Ureter (tissue), 1 donor: ENCODE measurements at places on chromosomes 4 and X.

DNA sequence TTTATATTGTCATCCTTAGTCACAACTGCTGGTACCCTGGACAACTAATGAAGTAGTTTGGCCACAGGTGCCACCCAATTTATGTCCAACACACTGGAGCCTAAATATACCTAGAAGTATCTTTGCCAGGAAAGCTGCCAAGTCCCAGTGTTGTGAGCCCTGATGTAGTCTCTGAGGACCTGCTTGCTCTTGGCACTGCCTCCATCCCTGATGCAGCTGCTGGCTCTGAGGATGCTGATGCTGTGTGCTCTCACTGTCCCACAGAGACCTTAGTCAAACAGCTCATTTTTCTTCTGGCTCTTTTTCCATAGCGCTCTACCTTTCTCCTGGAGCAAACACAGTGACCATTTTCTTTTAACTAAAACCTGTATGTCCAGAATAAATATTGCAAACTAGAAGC lies 1535.4 kb upstream of the ADGRL3 start:
- no peak for DNase-seq

- DNase-seq, result no peak
Observed at GRCh38 chr4:126081336-126081735, 766.6 kb downstream of the FAT4 start.

- DNase-seq, result no peak
Observed at GRCh38 chrX:147913570-147913969, 1.9 kb downstream of the FMR1 start.

DNA sequence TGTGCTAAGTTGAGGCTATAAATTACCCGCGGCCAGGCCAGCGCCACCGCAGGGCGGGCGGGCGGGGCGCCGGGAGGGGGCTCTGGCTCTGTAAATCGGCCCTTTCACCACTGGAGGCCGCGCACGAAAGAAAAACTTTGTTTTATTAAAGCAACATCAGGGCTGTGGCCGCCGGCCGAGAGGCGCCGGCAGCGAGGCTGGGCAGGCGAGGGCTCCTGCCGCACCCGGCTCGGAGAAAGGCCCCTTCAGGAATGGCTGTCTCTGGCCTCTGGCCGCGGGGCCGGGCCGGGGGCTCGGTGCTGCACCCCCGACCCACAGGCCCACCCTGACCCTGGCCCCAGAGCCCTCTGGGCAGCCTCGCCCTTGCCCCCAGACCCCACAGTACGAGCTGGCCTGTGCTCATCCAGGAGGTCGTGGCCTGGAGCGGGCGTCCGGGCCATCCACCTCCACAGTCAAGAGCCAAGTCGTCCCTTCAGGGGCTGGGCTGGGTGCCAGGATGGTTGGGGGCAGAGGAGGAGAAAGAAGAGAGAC lies 29.5 kb upstream of the FGFR3 start:
- DNase-seq, result no peak

DNA sequence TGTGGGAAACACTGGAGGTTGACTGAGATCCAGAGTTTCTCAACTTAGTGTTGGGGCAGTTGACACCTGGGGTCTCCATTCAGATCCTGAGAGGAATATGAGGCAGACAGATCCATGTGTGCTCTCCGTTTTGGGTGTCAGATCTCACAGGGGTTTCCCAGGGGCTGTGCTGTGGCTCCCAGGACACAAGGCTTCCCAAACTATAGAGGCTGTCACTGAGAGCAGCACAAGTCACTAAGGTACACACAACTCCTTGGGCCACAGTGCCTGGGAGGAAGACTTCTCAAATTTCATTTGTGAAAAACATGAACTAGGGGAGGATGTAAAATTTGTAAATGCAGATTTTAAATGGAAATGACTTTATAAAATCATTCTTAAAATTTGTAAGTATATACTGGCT lies 363.6 kb downstream of the FBXO8 start:
- no peak for DNase-seq

DNA sequence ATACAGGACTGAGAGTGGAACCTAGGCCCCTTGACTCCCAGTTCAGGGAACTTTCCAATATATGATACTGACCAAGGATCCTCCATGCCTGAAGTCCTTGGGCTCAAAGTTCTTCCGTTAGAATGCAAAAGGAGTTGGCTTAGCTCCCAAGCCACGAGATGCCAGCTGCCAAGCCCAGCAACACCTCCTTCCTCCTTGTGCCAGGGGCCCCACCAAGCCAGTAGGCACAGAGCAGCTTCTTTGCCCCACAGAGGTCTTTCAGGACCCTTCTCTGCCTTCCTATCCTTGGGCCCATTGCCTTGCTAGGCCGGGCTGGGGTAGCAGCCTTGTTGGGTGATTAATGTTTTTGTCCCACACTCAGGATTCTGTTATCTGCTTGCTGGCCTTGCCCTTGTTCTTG lies 105.6 kb downstream of the EFNB1 start:
- DNase-seq, result no peak

- no peak for DNase-seq
Observed at GRCh38 chr4:138458751-138459150, 216.6 kb upstream of the SLC7A11 start.

- no peak for DNase-seq
Observed at GRCh38 chr4:149277705-149278104, 537.9 kb downstream of the IQCM start.

- DNase-seq, result no peak
Observed at GRCh38 chr4:19473569-19473968, 778.1 kb upstream of the SLIT2 start.

DNA sequence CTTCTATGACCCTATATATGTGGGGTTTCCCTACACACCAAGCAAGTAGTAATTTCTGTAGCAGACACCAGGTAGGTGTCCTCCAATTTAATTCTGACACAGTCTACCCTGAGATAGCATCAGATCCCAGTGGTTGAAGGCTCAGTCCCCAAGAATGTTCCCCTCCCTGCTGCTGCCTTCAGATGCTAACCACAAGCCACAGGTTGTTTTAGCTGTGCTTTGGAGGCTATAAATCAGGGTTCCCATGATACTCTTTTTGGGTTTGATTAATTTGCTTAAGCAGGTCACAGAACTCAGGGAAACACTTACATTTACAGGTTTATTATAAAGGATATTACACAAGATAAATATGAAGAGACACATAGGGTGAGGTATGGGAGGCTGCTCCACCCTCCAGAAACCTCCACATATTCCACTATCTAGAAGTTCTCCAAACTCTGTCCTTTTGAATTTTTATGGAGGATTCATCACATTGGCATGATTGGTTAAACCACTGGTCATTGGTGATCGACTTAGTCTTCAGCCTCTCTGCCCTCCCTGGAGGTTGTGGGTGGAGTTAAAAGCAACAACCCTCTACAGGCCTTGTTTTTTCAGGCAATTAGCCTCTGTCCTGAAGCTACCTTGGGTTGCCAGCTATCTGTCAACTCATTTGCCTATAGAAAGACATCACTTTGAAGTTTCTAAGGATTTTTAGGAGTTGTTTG lies 50.8 kb downstream of the GRIA2 start:
- no peak for DNase-seq

DNA sequence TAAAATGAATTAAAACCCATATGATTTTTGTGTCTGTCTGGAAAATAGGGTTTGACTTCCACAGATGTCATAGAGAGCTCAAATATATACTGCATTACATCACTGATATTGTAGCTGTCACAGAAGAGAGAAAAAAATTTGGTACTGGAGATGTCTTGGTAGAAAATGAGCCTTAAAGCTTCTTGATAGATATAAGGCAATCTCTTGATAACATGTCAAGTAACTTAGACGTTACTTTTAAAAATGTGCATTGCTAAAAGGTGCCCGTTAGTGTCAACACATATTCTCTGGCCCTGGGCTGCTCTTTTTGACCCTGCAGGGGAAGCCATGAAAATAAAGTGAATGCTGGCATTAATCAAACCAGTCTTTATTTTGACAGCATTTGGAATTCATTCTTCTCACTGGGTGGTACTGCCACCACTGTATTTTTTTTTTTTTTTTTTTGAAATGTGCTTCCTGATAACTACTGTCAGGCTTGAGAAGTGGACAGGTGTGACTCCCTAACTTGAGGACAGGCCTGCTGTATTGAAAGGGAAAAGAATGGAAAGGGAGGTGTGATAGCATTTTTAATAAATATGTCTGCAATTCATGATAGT lies 53.0 kb upstream of the RAPGEF2 start:
- DNase-seq, result no peak

DNA sequence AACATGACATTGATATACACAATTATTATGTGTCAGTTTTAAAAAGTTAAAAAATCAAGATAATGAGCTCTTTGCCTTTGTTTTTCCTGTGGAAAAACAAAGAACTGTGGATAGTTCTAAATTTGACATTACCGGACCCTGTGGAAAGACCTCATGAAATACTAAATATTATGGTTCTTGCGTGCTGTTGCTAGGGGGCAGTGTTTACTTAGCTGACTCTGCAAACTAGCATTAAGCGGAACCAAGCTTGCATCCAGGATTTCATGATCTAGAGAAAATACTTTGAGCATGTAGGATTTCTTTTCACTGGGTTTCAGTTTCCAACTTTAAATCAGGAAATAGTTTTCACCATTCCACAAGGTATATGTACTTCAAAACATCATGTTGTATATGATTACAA lies 33.6 kb downstream of the CLCN4 start:
- no peak for DNase-seq

DNA sequence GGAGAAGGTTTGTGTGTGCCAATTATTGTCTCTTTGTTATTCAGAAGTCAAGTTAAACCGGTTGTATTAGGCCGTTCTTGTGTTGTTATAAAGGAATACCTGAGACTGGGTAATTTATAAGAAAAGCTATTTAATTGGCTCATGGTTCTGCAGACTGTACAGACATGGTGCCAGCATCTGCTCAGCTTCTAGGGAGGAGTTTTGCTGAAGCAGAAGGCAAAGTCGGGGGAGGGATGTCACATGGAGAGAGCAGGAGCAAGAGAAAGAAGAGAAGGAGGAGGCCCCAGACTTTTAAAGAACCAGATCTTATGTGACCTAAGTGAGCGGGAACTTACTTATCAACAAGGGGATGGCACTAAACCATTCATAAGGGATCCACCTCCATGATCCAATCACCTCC lies 349.3 kb upstream of the PCDH18 start:
- DNase-seq, result no peak

DNA sequence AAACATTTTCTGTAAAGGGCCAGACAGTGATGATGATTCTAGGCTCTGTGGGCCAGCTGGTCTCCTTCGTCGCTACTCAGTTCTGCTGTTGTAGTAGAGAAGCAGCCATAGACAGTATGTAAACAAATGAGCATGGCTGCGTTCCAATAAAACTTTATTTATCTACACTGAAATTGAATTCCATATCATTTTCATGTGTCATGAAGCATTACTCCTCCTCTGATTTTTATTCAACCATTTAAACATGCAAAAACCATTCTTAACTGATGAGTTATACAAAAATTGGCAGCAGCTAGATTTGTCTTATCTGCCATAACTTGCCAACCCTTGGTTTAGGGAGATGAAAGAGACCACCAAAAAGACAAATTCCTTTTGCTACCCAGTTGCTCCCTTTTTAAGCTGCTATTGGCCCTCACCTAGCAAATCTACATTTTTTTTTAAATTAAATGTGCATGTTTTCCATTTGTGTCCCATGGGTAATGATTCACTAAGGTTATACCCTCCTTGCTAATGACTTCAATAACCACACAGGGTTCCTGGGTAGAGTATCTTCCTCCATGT lies 309.9 kb downstream of the DHX15 start:
- DNase-seq, result no peak

- DNase-seq, result no peak
Observed at GRCh38 chrX:119402588-119402987, 3.5 kb downstream of the SLC25A43 start.

- DNase-seq, result no peak
Observed at GRCh38 chr4:177339477-177340374, 30.1 kb downstream of the NEIL3 start.

GRCh38 chr4:144174401-144175067 lies 34.0 kb upstream of the GYPA start:
- no peak for DNase-seq
